ENCODE measurements at places on chromosomes 2 and 18.

DNA sequence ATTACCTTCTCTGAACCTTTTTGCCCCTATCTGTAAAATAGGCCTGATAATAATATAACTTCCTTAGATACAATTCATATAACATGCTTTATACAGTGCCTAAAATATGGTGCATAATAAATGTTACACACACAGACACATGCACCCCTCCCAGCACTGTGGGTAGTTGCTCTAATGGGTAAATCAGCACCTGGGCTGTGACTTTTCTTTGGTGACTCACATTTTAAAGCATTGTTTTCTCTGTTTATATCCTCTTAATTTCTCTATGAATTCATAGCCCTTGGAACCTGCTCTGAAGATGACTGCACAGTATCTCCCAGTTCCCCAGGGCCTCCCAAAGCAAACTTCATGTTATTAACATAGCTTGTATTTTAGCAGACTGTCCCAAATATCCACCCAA, 248.2 kb upstream of the TNP1 start:
- no peak for DNase-seq

GRCh38 chr2:42102024-42102590, 54.3 kb downstream of the PKDCC start:
- DNase-seq = no peak

GRCh38 chr2:221064058-221064854, 507.8 kb downstream of the EPHA4 start:
- no peak for DNase-seq

- DNase-seq = no peak
These were observed 383.2 kb downstream of the SOCS6 start for GRCh38 chr18:70671889-70672565.

GRCh38 chr2:143730155-143730952, 601.1 kb downstream of the ARHGAP15 start:
- no peak for DNase-seq

GRCh38 chr2:26763019-26763418, 1.1 kb upstream of the SLC35F6 start:
- DNase-seq = no peak

GRCh38 chr18:74251297-74252038, 40.3 kb downstream of the CYB5A start:
- DNase-seq = peak; percentile 70

DNA sequence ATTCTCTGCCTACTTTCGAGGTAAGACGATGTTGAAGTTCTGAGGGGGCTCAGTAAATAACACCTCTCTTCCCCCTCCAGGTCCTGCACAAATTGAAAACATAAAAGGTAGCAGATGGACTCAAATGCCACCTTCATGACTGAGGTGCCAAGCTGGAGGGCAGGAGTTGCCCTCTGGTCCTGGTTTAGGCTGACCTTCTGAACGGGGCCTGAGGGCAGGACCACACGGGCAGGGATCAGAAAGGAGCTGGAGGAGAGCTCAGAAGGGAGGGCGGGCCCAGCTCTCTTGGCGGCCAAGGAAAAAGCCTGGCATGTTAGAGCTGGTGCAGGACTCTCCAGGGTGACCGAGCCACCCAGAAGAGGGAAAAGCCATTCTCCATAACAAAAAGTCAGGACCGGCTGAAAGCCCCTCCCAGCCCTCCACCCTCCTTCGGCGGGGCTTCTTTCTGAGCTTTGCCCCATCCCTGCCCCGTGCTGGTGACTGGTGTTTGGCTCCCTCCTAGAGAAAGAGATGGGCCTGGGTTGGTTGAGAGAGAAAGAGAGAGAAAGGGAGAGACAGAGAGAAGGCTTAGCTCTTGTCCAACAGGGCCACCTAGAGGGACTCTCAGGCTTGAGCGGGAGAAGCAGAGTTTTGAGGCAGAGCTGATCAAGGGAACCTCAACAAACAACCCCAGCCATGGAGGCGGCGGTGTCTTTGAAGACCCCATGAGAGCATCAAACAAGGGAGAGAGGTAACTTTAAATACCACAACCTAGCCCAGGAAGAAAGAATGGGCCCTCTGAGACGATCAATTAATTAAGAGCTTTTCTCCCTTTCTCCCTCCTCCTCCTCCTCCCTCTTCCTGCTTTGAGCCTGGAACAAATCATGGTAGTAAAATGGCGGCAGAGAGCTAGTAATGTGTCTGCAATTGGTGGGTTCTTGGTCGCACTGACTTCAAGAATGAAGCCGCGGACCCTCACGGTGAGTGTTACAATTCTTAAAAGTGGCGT, 50.8 kb downstream of the WIPF1 start:
- DNase-seq = peak; percentile 9

- DNase-seq = peak; percentile 60
These were observed 117.6 kb downstream of the FAM124B start for GRCh38 chr2:224284134-224284946.

DNA sequence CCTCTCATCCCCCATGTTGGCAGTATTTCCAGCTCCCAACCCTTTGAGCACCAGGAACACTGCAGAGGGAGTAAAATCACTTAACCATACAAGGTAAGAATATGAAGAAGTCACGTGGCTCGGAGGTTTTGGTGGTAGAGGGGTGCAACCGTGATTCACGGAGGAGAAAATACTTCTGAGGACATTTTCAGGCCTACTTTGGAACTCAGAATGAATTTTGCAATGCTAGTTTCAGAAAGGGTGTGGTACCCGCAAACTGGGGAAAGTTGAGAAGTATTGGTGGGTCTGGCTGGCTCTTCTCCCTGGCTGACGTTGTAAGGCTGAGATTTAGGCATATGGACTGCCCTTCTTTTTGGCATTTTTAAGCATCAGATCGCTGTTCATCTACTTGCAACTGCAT, 442 bp downstream of the SERPINB5 start:
- peak; percentile 15 for DNase-seq

DNA sequence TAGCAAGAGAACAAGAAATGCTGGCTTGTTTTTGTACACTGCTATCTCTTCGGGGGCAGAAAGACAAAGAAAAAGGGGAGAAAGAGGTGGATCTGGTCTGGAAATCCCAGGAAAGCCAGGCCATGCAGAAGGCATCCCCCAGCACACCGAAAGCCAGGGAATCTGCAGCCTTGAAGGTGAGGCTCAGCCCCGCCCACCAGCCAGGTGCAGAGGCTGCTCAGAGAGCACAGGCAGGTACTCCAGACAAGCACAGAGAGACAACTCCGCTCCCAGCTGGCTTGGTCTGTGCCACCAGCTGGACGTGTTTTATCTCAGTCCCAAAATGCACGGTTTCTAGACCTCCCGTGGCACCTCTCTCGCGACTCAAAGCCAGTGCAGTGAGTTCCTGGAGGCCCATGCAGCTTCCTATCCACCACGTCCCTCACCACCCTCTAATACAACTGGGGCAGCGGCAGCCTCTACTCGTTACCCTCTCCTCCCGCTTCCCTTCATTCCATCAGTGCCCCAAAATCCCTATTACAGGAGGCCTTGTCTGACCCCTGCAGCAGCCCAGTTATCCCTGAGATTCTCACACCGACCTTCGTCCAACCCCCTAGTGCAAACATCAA, 62.8 kb downstream of the HDAC4 start:
- no peak for DNase-seq

DNA sequence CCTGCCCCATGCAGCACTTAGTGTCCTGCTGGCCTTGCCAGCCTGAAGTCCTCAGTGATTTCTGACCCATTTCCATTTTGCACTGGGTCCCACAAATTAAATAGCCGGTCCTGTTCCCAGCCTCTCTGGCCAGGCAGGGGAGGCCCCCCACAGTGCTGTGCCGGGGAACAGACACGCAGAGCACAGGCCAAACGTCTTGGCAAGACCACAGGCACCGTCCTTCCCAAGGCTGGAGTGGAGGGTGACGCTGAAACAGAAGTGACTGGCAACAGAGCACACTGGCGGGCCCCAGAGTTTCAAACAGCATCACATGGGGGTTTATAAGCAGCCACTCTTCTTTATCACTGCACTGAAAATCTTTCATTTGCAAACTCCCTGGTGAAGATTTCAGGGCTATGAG, 52.2 kb downstream of the EDAR start:
- no peak for DNase-seq

GRCh38 chr2:144619760-144620159, 99.8 kb upstream of the ZEB2 start:
- no peak for DNase-seq

DNA sequence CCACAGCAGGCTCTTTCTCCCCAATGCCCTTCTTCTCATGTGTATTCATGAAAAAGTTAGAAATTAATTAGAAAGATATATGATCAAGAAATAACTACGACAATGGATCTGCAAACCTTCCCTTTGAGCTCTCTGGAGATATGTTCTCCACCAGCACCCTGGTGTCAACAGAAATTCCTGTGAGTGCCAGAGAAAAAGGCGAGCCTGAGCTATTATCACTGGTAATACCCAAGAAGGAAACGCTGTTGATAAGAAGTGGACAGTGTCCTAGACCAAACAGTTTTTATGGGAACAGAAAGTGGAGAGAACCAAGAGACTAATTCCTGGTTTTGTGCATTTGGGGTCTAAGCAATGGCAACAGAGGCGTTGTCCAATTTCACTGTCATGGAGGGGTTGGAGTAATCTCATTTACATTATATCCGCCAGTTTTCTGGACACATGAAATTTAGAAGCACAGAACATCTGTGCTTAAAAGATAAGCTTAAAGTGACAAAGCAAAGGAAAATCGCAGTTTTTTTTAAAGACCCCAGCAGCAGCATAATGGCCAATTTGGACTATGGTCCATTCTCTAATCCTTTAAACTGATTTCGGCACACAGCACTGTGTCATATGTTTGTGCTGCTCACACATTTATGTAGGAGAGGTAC, 47.2 kb upstream of the CDC42EP3 start:
- DNase-seq = no peak

DNA sequence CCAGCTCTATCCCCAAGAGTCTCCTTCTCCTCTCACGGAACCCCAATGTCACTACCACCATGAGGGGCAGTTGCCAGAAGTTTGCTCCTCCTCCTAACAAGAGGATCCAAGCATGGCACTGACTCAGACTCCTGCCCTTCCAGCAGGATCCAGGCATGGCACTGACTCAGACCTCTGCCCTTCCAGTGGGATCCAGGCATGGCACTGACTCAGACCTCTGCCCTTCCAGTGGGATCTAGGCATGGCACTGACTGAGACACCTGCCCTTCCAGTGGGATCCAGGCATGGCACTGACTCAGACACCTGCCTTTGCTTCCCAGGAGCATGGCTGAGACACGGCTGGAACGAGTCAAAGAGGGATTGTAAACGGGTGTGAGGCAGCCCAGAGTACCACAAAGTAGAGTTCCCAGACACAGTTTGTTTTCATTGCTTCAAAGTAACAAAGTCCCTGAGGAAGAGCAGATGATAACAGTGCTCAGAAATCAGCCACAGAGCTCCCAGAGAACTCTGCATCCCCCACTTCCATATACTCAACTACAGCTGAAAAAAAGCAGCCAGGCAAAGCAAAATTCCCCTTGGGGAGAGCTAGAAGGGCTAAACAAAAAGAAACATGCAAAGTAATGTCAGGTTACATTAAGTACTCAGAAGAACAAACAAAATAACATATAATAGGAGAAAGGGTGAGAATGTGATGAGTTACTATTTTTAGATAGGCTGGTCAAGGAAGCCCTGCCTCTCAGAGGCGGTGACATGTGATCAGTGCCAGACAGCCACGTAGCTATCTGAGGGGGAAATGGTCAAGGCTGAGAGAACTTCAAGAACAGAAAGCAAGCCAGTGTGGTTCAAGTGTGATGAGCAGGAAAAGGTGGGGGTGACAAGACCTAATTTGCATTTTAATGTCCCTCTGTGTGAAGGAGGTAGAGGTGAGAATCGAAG, 3.0 kb downstream of the BUB1 start:
- DNase-seq = peak; percentile 5

GRCh38 chr2:173578404-173579107, 223.9 kb downstream of the CDCA7 start:
- no peak for DNase-seq

DNA sequence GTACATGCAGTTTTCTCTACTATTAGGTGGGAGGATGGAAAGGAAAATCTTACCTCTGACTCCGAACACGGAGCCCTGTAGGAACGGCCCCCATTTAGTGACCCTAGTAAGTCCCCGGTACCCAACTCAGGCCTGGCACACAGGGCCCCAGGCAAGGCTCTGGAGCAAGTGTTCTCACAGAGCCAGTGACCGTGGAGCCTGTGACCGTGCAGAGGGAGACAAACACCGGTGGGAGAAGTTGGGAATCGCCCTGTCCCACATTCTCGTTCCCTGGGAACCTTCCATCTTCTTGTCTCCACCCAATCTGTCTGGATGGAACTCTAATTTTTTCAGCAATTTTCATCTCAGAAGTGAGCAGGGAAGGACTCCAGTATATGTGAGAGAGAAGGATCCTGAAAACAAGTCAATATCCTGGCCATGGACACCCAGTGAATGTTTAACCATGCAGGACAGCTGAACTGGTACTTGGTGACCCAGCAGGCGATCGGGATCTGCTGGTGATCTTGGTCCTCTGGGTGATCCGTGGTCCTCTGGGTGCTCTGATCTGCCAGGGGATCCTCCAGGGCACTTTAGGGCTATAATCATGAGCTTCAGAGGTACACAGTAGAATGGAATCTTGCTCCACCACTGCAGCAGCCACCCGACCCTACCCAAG, 348.6 kb upstream of the ID2 start:
- no peak for DNase-seq

DNA sequence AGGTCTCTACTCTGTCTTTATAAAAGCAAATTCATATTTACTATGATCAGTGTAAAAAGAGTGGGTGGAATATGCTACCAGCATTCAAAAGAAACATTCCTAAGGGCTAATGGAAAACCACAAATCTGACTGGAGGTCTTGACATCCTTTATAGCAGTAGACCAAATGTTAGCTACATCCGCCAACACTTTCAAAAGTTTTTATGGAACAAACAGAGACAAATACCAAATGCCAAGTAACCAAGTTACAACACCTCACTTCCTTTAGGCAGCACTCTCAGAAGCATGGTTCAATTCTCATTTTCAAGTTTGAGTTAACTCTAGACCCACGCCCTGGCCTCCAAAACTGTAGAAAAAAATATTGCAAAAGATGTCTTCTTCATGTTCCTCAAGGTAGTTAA, 78.3 kb upstream of the SETBP1 start:
- no peak for DNase-seq

DNA sequence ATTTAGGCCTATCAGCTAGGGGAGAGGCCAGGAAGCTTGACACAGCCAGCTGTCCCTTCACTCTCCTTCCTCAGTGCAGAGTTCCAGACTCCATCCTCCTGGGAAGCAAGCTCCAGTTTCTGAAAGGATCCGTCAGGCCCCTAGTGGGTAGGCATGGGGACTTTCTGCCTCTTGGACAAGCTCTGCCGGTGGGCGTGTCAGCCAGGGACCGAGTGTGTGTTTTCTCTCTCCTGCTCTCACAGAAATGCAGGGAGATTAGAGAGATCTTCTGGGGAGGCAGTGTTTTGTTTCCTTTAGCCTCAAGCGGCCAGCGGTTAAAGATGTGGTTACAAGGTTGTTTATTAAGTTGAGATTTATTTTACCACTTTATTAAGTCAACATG, 29.9 kb upstream of the OTOS start:
- no peak for DNase-seq

DNA sequence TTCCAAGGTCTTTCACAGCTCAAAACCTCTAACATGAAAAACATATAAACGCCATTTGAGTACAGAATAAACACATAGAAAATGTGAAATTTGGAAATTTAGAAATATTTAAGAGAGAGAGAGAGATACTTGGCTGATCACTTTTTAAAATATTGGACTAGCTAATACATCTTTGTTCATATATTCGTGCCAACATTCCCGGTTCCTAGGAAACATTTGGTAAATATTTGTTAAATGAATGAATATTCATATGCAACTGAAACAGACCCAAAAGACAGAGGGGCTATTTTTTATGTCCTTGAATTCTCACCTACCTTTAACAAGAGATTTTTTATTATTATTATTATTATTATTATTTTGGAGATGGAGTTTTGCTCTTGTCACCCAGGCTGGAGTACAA, 8.3 kb upstream of the COLEC12 start:
- no peak for DNase-seq

GRCh38 chr2:66185497-66186054, 249.3 kb upstream of the MEIS1 start:
- no peak for DNase-seq

Measured in LoVo (cell line).